Activated CD8-positive, alpha-beta memory T cell treated with anti-CD3 and anti-CD28 coated beads for 4 hours (primary cell): ENCODE measurements at places on chromosomes 5 and 9.

- no peak for DNase-seq
Measured at GRCh38 chr5:9479990-9480389, 65.9 kb downstream of the SEMA5A start.

GRCh38 chr5:218457-219291 is 554 bp downstream of the SDHA start:
- DNase-seq: no peak

- no peak for DNase-seq
Measured at GRCh38 chr5:178349075-178349511, 116.5 kb upstream of the PHYKPL start.

DNA sequence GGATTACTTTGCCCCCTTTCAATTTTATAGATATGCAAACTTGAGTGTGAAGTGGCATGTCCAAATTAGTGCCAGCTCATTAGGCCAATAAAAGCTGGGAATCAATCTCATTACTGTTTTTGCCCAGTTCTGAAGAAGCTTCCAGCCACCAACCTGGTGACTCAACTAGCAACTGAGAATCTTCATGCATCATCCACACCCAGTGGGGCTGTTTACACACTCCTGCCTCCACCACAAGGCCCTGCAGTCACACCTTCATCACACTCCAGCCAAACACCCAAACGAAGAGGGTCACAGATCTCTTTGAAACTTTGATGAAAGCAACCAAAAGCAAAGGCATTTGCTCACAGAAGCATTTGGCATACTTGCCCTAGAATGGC is 41.3 kb upstream of the S1PR3 start:
- no peak for DNase-seq

- no peak for DNase-seq
Measured at GRCh38 chr9:112719696-112720095, 1.8 kb upstream of the INIP start.

- DNase-seq: no peak
Measured at GRCh38 chr5:163534492-163535094, 29.2 kb downstream of the MAT2B start.

GRCh38 chr9:3906437-3907213 is 380.8 kb upstream of the RFX3 start:
- no peak for DNase-seq

GRCh38 chr5:167785106-167785505 is 506.3 kb upstream of the WWC1 start:
- no peak for DNase-seq

DNA sequence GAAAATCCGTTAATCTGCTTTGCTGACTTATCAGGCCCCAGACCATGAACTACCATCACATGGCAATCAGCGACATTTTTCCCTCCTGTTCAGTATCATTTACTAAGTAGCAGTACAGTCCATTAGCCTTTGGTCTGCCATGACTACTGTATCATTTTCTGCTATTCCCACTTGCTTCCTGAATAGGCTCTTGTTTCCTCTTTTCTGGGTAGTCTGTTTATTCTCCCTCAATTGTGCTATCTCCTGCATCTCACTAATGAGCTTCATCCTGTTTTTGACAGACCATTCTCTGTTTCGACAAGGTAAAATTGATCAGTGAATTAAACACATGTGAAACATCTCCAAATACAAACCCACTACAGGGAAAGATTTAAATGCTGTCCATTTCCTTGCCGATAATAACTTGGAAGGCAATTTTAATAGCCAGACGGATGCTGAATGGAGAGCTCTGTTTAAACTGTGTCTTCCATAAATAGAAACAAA is 263.5 kb upstream of the ANKRD55 start:
- no peak for DNase-seq

DNA sequence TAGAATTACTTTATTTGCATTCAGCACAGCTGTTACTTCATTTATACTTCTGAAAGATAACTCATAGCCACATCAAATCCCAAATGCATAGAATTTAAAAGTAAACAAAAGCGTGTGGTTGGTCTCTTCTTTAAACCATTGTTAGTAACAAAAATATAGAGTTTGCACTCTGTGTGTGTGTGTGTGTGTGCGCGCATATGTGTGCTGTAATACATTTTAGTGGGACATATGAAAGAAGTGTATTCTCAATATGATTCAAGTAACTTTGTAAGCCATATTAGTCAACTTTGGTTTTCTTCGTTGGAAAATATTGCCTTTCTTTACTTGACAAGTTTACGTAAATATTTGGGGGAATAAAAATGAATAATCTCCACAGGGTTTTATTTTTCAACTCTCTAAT is 106.1 kb upstream of the PRRC1 start:
- no peak for DNase-seq

DNA sequence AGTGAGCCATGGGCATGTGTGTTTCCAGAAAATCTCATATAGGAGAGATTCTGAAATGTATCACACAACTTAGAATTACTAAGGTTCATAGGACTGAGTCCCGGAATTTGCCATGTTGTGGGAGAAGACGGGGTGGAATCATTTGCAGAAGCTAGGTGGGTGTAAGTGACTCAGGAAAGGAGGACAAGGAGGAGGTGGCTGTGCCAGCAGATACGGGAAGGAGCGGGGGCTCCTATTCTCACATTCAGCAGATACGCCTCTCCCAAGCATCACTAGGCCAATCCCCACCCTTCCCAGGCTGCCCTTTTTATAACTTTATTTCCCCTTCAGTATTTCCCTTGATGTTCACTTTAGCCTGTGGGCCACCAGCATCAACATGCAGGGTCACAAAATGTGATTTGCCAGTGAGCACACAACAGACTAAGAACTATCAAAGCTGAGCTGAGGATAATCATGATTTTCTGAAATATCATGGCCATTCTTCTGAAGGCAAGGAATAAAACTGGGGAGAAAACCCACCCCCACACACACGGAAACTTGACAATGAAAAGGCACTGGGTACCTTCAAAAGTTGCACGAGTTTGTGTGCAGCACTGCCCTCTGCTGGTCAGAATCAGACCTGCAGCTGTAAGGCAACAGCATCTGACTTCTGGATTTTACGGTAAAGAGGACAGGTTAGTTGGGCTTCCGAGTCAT is 133.2 kb downstream of the MTX3 start:
- DNase-seq: peak; percentile 62

DNA sequence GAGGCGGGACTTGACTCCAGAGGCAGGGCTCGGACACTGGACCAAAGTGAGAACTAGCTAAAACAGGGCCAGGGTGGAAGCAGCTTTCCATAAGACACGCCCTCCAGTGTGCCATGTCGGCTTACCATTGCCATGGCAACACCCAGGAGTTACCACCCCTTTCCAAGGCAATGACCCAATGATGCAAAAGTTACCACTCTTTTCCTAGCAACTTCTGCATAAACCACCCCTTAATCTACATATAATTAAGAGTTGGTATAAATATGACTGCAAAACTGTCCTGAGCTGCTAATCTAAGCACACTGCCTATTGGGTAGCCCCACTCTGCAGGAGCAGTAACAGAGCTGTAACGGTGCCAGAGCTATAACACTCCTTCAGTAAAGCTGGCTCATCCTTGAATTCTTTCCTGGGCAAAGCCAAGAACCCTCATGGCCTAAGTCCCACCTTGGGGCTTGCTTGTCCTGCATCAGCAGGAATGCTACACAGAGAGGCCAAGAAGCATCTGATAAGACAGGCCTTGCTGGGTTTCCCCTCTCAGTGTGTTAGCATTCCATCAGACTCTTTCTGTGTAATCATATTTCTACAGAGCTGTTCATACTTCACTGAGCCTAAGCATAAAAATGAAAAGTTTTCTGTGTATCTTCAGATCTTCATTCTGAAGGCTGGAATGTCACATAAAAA is 262.7 kb upstream of the KLF9 start:
- no peak for DNase-seq
